ENCODE measurements at places on chromosomes 4 and X. TPM values are rescaled to one million over a fixed set of nuclear protein-coding genes. Genes with fewer than 3 reads are reported as not detected.

- no peaks in the 10 kb centered on the region for H3K27me3 ChIP-seq
- H3K4me1 ChIP-seq, result no peaks in the 10 kb centered on the region
- H3K27ac ChIP-seq, result no peak overlapping the region
- no peak overlapping the region for H3K4me3 ChIP-seq
- no peak for DNase-seq
These were observed 814.2 kb upstream of the PABPC4L start for GRCh38 chr4:135015771-135016170.

DNA sequence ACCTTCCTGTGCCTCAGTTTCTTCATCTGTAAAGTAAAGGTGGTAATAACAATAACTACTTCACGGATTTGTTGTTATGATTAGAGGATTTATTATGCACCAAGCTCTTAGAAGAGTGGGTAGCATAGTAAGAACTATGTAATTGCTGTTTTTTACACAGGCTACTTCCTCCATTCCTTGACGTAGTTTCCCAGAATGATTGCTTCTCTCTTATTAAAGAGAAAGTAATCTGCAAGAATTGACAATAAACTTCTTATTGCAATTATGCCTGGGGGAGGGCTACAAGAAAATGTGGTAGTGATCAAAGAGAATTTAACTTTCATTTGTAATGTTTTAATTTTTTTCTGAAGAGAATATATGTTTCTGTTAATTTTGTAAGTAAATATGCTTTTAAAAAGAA, 238.7 kb downstream of the GASK1B start:
- no peaks in the 10 kb centered on the region for H3K4me1 ChIP-seq
- no peak for DNase-seq

DNA sequence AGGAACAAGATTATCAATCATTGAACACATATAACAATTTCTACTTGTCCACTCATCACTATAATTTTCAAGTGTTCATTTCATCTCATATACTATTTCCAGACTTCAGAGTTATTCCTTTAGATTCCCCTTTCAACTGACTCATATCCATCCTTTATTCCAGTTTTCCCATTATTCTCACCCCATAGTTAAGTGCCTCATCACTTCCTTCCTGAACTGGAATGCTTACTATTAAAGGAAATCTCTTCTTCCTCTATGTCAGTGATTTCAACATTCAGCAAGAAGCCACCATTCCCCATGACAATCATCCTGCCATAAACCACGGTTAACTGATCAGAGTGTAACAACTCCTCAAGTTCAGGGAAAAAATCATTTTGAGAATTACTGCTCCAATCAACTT, 198.9 kb downstream of the FBXO8 start:
- H3K27ac ChIP-seq, result no peak overlapping the region
- no peak for DNase-seq
- no peaks in the 10 kb centered on the region for H3K4me1 ChIP-seq

DNA sequence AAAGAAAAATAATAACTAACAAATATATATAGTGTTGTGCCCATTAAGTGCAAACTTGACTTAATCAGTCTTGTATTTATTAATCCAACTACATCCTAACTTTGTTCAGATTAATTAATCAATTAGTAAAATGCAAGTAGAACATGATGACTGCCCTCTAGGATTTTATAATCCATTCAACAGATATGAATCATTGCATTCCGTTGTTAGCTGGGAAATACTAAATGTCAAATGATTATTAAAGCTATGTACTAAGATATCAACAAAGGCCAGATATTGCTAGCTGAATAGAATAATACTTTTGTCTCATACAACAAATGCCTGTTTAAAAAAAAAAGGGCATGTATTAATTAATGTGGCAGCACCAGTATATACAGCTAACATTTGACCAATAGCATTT, 1366.3 kb downstream of the STIM2 start:
- H3K27ac ChIP-seq, result no peak overlapping the region
- no peaks in the 10 kb centered on the region for H3K27me3 ChIP-seq
- DNase-seq, result no peak
- H3K36me3 ChIP-seq, result no peaks in the 10 kb centered on the region
- H3K4me1 ChIP-seq, result no peaks in the 10 kb centered on the region
- no peak overlapping the region for H3K4me3 ChIP-seq

Gene CABS1
- total RNA-seq, result not detected
